Articular chondrocyte of knee joint (primary cell): ENCODE measurements at places on chromosomes 1 and 21. TPM values are rescaled to one million over a fixed set of nuclear protein-coding genes. Genes with fewer than 3 reads are reported as not detected.

The NOL9 gene
- 36.1 and 38.3 TPM in 2 replicates for total RNA-seq

The INKA2 gene
- 0.65 and 1.5 TPM in 2 replicates for total RNA-seq

The ICOSLG gene
- total RNA-seq: under 0.01 and 0.13 TPM in 2 replicates

The NTRK1 gene
- total RNA-seq: 0.11 TPM in 1 of 2 replicates, not detected in the other

The LIN28A gene
- total RNA-seq: not detected in 2 replicates

The SELE gene
- total RNA-seq: not detected in 2 replicates

The LENEP gene
- total RNA-seq: not detected in 2 replicates

The SMG7 gene
- total RNA-seq: 23.9 and 46.3 TPM in 2 replicates

The C1orf56 gene
- 3.0 and 3.7 TPM in 2 replicates for total RNA-seq

The FAM20B gene
- 57.2 and 57.6 TPM in 2 replicates for total RNA-seq

The MYCL gene
- total RNA-seq: 0.22 and 0.65 TPM in 2 replicates

The SYT11 gene
- total RNA-seq: 38.2 and 45.9 TPM in 2 replicates

The GFI1 gene
- under 0.01 TPM in 1 of 2 replicates, not detected in the other for total RNA-seq

The SLAMF9 gene
- total RNA-seq: 0.65 and 0.86 TPM in 2 replicates

The C1QC gene
- not detected in 2 replicates for total RNA-seq

The FCRL4 gene
- not detected in 2 replicates for total RNA-seq

The SLC30A2 gene
- not detected in 2 replicates for total RNA-seq

The ST6GALNAC3 gene
- 0.11 and 0.13 TPM in 2 replicates for total RNA-seq

The TEKT2 gene
- 0.11 and 0.13 TPM in 2 replicates for total RNA-seq

The OPRD1 gene
- under 0.01 TPM in 1 of 2 replicates, not detected in the other for total RNA-seq

The BEST4 gene
- total RNA-seq: 0.11 and 0.13 TPM in 2 replicates

The PCBP3 gene
- total RNA-seq: 3.5 and 5.8 TPM in 2 replicates
